ENCODE measurements at places on chromosomes 12 and 14.

- H3K4me3 ChIP-seq, result no peak overlapping the region
- DNase-seq, result no peak
- peaks cover under 1% of the 10 kb centered on the region for H3K4me1 ChIP-seq
- H3K36me3 ChIP-seq, result no peaks in the 10 kb centered on the region
Measured at GRCh38 chr14:75548544-75548943, 26.3 kb downstream of the BATF start.

- no peaks in the 10 kb centered on the region for H3K36me3 ChIP-seq
- no peak overlapping the region for H3K27ac ChIP-seq
- H3K4me1 ChIP-seq, result no peaks in the 10 kb centered on the region
- DNase-seq, result no peak
- no peak overlapping the region for H3K4me3 ChIP-seq
Measured at GRCh38 chr14:61065656-61066055, 84.6 kb downstream of the SLC38A6 start.

DNA sequence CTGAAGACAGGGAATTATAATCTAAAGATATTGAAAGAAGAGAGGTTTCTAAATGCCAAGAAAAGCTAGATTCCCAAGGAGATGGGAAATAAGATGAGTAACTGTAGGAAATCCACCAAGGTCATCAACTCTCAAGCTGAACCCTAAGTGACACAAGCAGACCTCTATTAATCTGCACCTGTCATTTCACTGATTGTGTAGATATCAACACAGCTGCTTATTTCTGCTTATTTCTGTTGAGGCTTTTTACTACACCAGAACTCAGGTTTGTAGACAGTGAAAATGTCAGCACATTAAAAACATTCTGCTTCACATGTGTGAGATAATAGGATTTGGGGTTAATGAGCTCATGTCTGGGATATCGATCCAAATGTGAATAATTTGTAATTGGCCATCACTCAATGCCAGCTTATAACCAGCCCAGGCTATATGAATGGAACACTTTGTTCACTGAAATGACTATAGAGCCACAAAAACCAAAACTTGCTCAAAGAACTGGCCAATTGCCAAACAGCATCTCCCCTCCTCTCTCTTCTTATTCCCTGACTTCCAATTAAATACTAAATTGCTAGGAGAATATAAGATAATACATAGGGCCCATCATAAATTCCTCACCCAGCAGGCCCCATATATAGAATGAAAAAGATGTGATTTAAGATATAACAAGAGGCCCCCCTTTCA is 188.7 kb upstream of the ARID2 start:
- no peak overlapping the region for H3K4me3 ChIP-seq
- no peaks in the 10 kb centered on the region for H3K27me3 ChIP-seq
- no peaks in the 10 kb centered on the region for H3K36me3 ChIP-seq
- H3K27ac ChIP-seq, result no peak overlapping the region

DNA sequence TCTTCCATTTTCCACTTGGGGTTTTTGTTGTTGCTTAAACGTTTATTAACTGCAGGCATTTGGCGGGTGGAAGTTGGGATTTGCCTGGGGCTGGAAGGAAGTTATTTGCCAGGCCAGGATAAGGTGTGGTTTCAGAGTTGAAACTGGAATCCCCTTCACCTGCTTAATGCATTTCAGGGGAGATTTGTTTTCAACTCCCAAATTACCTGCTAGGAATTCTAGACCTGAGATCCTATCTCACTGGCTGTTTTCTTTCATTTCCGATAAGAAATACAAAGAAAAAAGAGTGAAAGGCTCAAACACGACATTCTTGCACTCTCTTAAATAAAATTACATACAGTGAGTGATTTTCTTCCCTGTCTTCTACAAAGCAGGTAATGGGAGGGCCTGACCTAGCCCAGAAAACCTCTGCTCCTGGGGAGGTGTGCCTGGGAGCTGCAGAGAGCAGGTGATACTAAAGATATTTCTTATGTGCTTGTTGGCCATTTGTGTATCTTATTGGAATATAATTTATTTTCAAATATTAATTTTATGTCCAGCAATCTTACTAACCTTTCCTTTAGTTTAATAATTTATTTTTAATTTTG is 278.2 kb downstream of the ZFP36L1 start:
- H3K4me1 ChIP-seq, result peaks cover 18% of the 10 kb centered on the region
- no peak overlapping the region for H3K27ac ChIP-seq
- no peak for DNase-seq
- H3K4me3 ChIP-seq, result no peak overlapping the region

DNA sequence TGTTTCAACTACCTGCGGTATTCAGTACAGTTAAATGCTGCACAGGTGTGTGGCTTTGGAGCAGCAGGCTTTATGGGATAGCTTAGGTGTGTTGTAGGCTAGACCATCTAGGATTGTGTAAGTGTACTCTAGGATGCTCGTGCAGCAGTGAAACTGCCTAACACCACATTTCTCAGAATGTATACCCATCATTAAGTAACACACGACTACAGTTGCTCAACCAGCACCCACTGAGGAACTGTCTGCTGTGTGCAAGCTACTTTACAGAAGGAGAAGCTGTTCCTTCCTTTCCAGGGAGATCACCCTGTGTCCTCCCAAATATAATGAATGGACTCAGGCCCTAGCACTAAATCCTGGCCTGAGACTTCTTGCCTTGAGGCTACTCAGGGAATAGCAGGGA is 94.8 kb downstream of the SLC24A4 start:
- no peaks in the 10 kb centered on the region for H3K36me3 ChIP-seq
- no peak overlapping the region for H3K27ac ChIP-seq
- no peaks in the 10 kb centered on the region for H3K27me3 ChIP-seq
- H3K4me1 ChIP-seq, result no peaks in the 10 kb centered on the region
- peak; percentile 69 for DNase-seq
- H3K4me3 ChIP-seq, result no peak overlapping the region
